ENCODE measurements at places on chromosomes 6 and 20.

- no peak for DNase-seq
Observed at GRCh38 chr20:4476903-4477500, 244.7 kb upstream of the PRND start.

- no peak for DNase-seq
Observed at GRCh38 chr6:35058358-35058675, 82.8 kb downstream of the TCP11 start.

GRCh38 chr20:41228858-41229257 is 88.7 kb downstream of the ZHX3 start:
- DNase-seq: no peak

DNA sequence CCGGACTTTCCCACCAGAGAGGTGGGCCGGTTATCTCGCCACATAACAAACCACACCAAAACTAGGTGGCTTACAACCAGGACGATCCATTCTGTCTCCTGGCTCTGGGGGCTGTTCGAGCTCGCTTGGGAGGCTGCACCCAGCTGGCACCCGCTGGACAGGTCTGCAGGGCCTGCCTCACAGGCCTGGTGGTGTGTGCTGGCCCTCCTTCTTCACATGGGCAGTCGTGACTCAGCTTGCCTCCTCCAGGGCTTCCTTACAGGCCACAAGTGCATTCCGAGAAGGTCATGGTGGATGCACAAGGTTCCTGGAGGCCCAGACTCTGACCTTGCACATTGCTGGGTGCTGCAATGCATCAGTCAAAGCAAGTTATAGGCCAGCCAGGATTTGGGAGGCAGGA is 34.2 kb downstream of the FOXF2 start:
- no peak for DNase-seq

- no peak for DNase-seq
Observed at GRCh38 chr6:118935978-118936703, 1.2 kb upstream of the MCM9 start.

DNA sequence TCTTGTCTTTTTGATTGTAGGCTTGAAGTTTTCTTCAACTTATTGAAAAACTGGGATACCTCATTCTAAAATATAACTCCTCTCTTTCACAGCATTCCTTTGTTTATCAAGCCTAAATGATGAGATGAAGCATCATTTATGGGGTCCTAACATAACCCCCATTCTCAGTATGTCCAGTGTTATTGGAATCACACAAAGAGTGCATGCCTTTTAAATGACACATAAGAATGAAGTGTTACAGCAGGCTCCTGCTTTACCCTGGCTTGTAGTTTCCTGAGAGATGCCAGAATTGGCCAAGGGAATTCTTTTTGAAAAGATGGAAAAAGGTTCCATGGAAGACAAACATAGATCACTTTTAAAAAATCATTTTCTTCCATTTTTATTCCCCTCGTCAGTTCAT is 502.4 kb downstream of the BCKDHB start:
- DNase-seq: no peak

- no peak for DNase-seq
Observed at GRCh38 chr6:170366248-170366960, 59.8 kb downstream of the FAM120B start.

DNA sequence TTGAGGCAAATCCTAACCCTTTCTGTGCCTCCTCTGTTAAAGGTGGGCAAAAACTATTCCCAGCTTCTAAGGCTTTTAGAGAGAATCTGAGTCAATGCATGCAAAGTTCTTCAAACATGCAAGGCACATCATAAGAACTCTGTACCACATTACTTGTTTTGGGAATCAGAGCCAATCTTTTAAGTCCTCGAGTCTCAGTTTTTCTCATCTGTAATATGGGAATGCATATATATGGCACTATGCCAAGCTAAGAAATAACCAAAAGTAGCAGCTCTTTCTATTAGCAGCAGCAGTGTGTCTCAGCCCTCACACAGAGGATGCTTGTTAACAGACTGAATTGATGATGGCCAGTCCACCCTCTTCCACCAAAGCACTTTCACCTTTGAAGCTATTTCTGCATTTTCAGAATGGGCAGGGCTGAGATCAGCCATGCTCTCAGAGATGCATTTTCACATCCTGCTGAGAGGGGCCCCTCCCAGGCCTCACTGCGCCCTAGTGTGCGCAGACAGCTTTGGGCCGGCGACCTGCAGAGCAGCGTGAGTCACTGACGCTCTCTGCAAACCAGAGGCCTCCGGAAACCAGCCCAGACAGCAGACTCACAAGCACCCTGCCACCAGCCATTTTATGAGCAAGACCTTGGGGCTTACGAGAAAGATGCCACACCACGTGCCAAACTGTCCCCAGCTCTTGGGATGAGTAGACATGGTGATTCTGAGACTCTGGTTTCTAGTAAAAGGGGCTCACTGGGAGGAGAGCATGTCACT is 138.0 kb downstream of the NFATC2 start:
- DNase-seq: no peak

- DNase-seq: no peak
Observed at GRCh38 chr6:10146715-10147451, 268.0 kb downstream of the TFAP2A start.

DNA sequence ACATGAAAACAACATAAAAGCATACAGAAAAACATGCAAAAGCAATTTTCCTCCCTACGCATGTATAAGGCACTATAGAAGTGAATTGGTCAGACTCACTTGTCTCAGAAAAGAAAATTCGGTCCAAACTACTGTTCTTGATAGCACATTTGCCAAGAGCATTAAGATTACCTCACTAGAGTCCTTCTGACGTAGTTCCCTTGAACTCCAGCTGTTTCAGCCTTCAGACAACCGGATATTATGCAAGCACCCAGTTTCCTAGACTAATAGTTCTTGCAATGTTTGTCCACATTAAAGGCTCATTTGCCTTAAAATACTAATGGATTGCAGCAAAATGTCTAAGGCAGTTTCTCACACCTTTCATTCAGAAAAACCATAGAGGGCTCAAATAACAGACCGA is 2.5 kb upstream of the CASS4 start:
- no peak for DNase-seq

DNA sequence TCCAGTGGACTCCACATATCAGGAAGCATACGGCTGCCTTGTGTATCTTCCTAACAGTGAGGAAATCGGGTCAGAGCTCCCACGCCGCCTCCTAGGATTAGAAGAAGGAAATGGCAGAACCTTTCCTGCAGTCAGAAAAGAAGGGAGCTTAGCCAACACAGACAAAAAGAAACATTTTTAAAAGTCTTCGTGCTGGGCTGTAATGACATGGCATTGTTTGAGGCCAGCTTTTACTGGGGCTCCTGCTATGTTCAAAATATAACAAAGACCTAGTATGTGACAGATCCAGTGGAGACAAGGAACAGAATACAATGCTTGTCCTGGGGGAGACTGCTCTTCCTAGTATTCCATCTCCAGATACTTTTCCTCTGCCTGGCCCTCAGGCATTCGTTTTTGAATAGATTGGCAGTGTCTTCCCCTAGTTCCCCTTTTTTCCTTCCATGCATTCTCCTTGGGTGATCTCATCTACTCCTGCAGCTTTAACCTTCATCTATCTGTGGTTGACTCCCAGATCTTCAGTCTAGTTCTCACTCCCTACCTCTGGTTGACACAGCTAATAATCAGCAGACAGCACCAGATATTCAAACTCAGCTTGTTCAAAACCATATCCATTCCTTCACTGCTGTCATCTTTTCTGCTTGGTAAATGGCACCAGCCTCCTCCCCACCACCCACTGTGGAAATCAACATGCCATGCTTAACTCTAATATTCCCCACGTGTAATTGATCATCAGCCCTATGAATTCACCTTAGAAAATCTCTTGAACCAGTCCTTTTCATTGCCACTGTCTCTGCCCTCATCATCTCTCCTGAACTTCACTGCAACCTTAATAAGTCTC is 94.5 kb upstream of the VSTM2L start:
- DNase-seq: no peak

- DNase-seq: no peak
Observed at GRCh38 chr6:152879681-152880080, 103.2 kb downstream of the FBXO5 start.

DNA sequence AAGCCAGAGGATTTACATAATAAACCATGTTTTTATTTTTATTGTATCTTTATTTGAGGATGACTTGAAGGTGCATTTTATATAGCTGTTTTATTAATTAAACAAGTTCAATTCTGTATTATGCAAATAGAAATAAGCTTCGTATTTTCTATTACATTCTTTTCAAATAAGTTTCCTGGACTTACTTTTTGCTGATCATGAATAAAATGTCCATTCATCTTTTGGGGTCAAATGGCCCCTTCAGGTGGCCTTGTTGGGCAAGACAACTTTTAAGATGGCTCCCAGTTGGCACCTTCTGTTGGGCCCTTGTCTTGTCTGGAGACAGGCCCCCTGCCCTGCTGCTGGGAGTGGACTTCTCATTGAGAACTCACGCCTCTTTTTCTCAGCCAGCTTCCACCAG is 654.6 kb upstream of the NOX3 start:
- DNase-seq: no peak

DNA sequence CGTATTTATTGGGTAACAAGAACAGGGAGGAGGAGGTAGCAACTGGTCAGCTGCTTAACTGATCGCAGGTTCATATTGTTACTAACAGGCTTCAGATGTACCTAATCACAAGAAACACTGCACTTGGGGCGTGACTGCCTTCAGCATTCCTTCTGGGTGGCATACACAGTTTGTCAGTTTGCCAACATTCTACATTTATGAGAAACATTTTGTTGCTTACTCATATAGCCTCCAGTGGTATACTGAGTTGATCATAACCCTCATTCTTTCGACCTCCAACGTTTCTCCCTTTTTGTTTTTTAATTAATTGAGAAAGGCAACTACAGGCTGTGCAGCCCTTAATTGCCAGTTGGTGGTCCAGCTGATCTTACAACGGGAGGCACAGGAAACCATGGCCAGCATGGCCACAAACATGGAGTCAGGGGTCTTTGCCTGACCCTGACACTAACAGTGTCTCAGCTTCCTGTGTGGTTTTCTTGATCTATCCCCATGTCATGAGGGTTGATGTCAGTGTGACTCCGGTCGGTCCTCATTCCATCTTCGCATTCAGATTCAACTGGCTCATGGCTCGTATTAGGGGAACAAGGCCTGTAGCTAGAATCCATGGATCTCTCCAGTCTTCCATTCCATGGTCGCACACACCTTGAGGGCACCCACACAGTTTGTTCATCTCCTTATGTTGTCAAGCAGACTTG is 9.4 kb downstream of the EPB41L2 start:
- no peak for DNase-seq

DNA sequence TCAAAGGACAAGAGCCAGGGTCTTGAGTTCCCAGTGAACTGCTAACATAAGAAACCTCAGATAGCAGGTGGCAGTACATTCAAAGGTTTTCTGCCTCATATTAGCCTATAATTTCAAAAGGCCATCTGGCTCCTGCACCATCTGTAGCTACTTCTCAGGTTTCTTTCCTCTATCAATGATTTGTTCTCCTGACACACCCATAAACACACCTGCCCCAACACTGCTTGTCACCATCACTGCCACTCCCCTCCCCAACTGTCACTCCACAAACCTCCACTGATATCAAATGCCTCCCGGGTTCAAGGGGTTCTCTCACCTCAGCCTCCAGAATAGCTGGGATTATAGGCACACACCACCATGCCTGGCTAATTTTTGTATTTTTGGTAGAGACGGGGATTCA is 152.7 kb upstream of the SLC22A16 start:
- no peak for DNase-seq

DNA sequence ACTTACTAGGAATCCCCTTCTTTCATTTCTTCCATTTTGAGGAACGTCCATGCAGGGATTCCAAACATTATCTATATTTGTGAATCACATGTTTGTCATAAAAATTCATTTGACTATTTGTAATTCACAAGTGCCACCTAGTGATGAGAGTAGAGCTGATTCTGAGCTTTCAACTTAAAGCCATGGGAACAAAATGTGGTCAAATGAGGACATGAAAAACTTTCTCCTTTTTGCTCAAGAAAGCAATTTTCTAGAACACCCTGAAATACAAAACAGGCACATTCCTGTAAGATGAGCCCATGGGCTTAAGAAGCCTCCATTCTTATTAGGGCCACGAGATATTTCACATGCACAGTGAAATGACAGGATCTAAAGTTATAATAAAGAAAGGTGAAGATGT is 12.3 kb downstream of the MAP3K7 start:
- DNase-seq: no peak

GRCh38 chr20:64155258-64156135 is 8.8 kb upstream of the MYT1 start:
- no peak for DNase-seq

- DNase-seq: no peak
Observed at GRCh38 chr6:44228433-44228832, 5.0 kb downstream of the SLC29A1 start.

DNA sequence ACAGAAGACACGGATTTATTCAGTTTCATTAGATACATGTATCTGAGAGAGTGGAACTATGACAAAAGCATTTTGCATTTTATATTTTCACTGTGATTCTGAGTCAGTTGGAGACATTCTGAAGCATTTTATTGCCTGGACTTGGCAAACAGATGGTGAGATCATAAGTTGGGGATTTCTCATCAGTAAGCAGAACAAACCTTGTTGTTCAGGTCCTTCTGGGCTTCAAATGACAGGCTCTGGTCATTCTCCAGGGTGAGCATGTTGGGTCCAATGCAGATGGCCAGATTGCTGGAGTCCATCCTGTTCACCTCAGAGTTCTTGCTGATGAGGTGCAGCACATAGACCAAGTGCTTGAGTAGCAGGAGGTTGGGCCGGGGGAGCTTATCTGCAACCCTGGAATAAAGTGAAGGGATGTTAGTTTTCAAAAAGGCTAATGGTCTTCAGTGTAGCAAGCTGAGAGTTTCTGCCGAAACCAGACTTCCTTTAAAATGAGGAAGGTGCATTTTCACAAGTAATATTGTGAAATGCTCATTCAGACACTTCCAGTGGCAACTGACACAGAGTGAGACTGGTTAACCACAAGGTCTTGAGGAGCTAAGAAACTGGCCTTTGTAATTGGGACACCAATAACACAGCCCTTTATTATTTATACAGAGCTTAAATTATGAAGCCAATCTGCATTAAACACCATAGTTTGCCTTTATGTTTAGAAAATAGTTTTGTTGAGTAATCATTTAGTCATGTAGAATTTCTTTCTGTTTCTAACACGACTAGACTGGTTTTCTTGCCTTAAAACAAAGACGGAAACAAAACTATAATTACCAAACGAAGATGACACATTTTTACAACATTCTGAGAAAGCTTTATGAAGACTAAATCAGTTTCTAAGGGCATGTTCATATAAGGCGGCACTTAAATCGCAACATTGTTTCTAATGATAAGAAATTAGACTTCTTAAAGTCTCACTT is 5.6 kb downstream of the TAGAP start:
- DNase-seq: no peak

DNA sequence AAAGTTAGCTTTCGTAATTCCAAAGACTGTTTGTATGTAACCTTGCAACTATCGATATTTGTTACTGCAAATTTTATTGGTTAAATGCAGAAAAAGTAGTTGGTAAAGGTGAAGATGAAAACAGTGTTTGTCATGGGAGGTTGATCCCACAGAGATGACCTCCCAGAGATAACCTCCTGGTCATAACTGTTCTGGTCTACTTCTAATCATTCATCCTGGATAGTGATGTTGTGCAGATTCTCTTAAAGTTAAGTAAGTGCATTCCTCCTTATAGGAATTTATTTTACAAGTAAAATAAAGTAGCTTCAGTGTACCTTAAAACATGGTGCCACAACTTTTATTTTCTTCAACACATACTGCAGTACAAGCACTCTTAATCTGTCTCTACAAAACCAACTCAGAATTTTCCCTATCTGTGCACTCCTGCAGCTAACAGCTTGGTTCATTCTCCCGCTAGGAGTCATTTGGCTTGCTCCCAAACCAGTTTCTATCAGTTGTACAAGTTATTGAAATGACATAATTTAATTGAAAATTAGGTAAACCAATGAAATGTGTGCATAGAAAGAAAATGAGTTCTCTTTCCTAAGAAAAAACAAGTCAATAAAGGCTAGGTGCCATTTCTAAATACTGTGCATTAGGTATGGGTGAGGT is 19.2 kb downstream of the METTL24 start:
- no peak for DNase-seq
